ENCODE measurements at places on chromosomes 7 and 10.
A peak's percentile ranks its signal among the peaks of the same experiment; 100 is the strongest.

- peak; percentile 43 for DNase-seq
These were observed 32.6 kb upstream of the CBLL1 start for GRCh38 chr7:107711301-107711700.

DNA sequence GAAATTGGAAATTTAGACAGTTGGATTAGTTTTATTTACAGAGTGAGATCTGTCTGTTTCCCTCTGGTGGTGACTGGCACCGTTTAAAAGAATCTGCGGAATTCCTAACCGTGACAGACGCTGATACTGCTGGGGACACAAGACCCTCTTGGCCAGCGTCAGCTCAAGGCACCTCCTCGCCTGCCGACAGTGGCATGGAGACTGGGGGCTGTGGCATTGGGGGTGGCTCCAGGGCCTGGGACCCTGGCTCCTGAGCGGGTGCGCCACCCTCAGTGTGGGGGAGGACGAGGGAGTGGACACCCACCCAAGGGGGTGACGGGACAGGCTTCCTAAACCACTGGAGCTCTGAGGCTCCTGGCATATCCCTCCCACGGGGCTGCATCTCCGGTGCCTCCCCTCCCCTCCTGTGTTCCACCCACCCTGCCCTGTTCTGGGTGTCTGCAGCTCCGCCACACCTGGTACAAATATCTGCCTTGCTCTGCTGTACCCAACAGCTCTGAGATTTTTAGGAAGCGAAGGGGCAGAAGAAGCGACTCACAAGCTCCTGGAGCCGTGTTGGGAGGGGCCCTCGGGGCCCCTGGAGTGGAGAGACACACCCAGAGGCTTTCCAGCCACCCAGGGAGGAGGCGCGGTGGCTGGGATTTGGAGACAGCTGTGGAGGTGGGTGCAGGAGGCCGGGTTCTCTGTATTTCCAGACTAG lies 178.7 kb downstream of the DNAJB6 start:
- DNase-seq, result no peak

- no peak for DNase-seq
These were observed 412.8 kb upstream of the ZMIZ1 start for GRCh38 chr10:78655979-78656378.

GRCh38 chr10:31358688-31359330 lies 39.8 kb downstream of the ZEB1 start:
- DNase-seq, result no peak

Data from AG09309 (cell line).